ENCODE measurements at places on chromosomes 7 and 10.

DNA sequence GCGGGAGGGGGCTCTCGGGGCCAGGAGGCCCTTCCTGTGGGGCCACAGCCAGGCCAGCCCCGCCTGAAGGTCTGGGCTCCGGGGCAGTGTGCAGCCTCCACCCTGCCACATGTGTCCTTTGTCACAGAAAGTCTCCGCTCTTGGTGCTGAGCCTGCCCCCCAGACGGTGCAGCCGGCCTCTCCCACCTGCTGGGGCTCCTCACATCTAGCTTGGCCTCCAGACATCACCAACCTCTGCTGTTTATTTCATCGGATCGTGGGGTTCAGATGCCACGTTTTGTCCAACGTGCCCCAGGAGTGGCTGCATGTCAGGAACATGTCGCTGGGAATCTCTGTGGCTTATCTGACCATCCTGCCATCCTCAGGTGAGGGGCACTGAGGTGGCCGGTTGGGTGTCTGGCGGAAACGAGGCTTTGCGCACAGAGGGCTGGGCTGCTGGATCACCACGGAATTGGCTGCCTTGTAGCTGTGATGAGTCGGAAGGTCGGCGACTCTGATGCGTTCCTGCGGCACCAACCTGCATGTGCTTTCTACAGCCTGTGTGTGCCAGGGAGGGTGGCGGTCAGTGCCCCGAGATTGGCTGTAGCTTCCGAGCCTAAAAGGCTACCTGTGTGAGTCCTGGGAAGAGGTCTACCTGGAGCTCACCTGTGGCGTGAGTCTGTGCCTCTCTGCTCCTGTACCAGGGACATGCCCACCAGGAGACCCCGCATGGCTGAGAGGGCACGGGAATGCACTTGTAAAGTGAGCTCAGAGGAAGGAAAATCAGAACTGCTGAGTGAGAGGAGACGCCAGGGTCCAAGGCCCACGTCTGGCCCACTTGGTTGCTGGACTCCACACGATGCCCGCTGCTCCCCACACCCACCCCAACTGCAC, 316.4 kb downstream of the DNAJB6 start:
- ATAC-seq: no peak

- no peak for ATAC-seq
Observed at GRCh38 chr7:55210716-55211115, 154.4 kb upstream of the LANCL2 start.

GRCh38 chr7:112854169-112854568, 64.0 kb upstream of the TMEM168 start:
- no peak for ATAC-seq

GRCh38 chr10:60769406-60769805, 8.9 kb upstream of the CDK1 start:
- ATAC-seq: no peak

GRCh38 chr7:34011017-34011695, 105.8 kb downstream of the BMPER start:
- ATAC-seq: no peak
